Osteoblast (primary cell): ENCODE measurements at places on chromosomes 5 and 9.

GRCh38 chr9:33155393-33155792 lies 11.7 kb downstream of the B4GALT1 start:
- DNase-seq = no peak

DNA sequence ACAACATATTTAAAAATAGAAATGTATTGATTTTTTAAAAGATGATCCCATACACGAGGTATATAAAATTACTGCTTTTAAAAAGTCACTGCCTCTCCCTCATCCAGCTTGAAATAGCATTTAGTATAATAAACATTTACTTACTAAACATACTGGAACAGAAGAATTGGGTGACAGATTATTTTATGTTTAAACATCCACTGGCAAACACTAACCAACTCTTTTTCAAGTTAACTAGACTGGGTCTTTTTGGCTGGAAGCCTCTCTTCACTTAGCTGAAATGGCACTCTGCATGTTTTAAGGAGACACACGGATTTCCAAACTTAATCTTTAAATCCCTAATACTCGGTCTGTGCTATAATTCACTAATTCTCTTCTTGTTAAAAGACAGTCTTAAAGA lies 19.0 kb downstream of the CTXN3 start:
- DNase-seq = no peak

DNA sequence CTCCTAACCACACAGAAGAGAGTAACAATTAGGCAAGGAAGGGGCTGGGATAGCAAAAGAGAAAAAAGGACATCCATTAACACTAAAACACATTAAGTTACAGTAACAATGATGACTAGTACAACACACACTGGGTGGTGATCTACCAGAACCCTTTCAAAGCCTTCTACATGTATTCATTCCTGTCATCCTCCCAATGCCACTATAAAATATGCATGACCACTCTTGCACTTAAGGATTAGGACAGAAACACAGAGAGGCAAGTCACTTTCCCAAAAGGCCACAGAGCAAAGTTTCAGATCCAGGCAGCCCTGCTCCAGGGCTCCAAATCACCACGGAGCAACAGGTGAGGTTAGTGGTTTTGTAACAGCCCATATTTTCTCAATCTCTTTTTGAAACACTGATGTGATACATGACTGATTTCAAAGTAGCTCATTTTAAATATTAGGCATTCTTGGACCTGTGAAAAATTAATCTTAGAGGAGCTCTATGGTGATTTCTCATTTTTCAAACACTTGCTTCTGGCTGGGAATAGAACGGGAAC lies 86.7 kb downstream of the AUH start:
- DNase-seq = no peak

GRCh38 chr9:68763104-68763503 lies 58.1 kb downstream of the PIP5K1B start:
- no peak for DNase-seq

DNA sequence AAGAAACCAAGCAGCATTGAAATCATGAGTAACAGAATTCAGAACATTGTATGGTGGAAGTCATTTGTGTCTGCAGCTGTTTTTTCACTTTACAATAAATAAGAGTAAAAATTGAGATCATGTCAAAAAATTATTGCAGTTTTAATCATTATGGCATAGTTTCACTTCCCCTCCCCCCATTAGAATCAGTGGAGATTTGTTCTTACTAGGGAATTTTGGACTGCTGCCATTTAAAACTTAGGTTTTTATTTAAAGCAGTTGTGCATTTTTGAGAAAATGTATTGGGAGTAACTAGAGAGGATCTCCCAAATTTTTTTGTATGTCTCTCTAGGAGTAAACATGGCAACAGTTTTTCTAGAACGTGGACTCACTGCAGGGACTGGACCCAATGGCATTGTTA lies 20.4 kb downstream of the GTF3C4 start:
- no peak for DNase-seq

DNA sequence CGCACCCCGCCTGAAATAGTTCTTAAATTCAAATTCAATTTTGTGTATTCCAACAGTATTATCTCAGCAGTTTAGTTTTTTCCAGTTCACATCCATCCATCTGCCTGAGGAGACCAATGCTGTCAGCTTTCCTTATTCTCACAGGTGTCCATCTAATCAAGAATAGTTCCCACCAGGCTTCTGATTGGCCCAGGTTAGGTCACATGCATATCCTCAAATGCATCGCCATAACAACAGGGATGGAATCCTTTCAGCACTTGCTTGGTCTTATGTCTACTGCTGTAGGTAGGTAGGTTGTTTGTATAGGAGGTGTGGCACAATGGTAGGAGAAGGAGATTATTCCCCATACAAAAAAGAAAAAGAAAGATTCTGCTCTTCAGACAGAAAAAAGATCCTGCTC lies 91.2 kb downstream of the UBE2R2 start:
- DNase-seq = no peak

GRCh38 chr5:533243-533954 lies 9.2 kb upstream of the SLC9A3 start:
- DNase-seq = no peak

- DNase-seq = no peak
These were observed 17.3 kb upstream of the SMIM32 start for GRCh38 chr5:136210259-136210658.

DNA sequence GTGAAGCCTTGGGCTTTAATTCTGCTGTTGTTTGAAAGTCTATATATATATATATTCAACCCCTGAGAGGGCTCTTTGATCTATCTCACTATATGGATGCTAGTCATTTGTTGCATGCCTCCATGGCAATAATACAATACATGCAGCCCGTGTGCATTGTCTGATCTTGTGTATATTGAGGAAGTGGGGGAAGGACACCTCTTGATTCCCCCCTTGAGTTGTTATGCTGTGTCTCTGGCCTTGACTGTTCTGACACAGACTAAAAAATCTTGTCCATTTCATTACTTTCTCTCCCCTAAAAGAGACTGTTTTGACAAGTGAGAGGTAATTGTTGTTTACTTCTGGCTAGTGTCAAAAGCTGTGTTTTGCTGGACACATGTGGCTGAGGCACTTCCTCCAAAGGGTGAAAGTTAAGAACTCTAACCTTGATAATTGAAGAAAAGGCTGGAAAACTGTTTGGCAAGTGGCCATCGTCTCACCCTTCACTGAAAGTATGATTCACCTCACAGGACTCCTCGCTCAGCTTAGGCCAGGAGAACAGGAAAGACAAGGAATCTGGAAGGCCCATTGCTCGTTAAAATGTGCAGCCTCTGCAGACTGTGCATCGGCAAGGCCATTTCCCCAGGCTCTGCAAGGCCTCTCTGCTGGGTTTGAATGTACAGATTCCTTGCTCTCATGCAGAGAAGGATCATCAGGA lies 304.0 kb downstream of the PRELID2 start:
- DNase-seq = no peak

DNA sequence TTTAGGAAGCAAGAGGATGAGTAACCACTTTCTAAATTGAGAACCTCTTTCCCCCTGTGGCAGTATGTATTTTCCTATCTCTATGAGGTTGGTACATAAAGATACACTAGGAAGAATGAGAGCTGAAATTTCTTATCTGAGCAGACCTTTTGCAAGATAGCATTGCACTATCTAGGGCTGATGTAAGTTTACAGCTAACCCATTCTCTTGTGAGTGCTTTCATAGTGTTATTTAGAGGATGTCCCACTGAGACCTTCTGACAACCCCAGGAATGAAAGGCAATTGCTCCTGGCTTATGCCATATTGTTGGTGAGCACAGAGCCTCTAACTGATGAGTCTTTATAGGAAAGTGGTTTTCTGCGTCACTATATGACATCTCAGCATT lies 1209.3 kb upstream of the CDH6 start:
- DNase-seq = no peak

DNA sequence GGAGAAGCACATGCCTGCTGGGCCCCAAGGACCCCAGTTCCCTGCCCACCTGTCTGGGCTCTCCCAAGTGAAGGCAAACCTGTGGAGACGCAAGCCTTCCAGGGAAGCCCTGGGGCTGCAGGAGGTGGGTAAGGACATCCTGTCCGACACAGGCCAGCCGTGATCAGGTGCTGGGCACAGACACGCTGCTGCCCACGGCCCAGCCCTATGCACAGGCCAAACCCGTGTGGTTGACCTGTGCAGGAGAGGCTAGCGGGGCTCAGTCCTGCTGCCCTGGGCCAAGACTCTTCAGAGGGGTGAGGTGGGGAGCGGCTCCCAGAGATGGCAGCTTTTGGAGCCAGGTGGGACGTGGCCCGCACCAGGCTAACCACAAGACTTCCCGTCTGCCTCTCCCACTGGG lies 14.3 kb downstream of the LHX3 start:
- DNase-seq = no peak

DNA sequence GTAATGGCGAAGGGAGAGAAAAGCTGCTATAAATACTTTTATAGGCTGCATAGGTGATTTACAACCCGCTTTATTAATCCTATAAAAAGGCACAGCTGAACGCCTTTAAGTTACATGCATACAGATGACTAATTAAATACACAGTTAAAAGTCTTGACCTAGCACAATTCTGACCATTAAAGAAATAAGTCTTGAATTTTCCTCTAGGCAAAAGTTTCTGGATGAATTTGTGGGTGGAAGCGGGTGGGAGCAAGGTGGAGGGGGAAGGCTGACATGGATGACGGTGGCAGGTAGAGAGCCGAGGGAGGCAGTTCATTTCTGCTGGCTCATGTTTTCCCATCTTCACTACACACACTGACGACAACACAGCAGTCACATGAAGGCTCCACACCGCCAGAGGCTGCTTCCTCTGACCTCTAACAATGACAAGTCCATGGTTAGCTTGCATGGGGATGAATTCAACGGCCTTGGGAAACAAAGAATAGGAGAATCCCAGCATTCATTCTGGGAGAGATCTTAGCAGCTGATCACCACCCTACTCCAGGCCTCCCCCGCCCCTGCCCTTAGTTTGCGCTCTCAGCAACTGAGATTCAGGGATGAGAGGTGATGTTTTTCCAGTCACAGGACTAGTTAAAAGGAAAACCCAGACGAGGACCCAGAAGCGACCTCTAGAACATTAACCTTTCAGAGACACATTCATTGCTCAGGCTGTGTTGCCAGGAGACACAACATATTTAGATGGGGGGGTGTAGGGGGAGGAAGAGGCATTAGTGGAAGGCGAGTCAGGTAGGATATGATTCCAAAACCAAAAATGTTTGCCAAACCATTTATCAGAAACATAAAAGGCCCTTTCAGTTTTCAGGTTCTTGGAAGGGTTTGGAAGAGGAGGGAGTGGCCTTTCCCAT lies 329.3 kb downstream of the PIK3R1 start:
- peak; percentile 47 for DNase-seq

GRCh38 chr9:109272745-109273144 lies 48.1 kb downstream of the EPB41L4B start:
- DNase-seq = no peak

DNA sequence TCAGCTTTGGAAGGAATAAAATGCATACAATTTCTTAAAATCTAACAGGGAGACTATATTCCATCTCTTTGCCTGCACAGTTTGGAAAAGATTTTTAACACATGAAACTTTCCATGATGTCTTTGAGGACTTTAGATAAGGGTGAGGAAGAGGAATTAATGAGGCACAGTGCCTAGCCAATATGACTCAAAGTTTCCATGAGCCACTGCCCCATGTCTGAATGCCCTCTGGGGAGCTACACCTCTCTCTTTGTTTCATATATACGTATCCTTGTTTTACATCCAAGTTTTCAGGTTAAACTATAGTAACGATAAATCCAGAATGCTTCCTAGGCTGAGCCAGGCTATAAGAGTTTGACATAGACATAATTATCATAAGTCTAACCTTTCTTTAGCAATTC lies 349.3 kb upstream of the TLE4 start:
- no peak for DNase-seq
